ENCODE measurements at places on chromosomes 1 and 21.

DNA sequence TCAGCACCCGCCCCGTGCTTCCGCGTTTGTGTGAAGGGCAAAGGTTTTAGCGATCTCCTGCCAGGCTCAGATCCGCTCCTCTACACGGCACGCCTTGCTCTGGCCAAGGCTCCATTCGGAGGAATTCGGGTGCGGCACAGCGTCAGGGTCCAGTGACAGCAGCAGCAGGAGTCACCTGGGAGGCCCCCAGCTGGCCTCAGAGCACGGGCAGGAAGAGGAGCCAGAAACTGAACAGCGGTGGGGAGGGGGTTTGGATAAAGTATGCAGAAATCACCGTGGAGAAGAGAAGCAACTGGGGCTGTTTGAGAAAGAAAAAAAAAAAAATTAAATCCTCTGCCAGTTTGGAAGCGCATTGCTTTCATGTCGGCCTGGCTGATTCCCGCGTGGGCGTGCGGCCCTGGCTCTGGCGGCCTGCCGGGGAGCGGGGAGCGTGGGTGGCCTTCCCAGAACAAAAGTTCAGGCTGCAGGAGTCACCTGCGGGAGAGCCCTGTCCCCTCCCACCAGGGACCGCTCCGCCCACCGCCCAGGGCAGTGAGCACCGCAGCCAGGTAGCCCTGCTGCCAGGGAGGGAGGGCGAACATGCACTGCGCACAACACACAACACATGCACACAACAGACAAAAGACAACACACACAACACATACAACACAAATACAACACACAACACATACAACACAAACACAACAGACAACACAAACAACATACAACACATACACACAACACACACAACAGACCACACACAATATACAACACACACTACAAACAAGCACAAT is 107.6 kb downstream of the ETS2 start:
- no peak for DNase-seq

DNA sequence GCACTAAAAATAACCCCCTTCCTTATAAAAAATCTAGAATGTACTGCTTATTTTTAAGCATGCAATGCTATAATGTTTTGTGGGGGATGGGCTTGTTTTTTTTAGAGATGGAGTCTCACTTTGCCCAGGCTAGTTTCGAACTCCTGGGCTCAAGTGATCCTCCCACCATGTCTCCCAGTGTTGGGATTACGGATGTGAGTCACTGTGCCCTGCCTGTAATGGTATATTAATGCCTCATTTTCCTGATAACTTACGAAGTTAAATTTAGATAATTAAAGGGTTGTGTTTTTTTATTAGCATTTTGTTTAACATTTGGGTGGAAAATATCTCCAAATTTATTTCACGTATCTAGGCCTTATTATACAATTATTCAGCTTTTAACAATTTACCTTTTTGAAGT is 6.5 kb downstream of the RNF11 start:
- DNase-seq = no peak

- no peak for DNase-seq
Measured at GRCh38 chr21:37758982-37759381, 157.3 kb downstream of the KCNJ6 start.

- DNase-seq = no peak
Measured at GRCh38 chr21:41868062-41868710, 11.0 kb downstream of the PRDM15 start.

GRCh38 chr1:212691561-212692071 is 8.0 kb downstream of the BATF3 start:
- no peak for DNase-seq

- no peak for DNase-seq
Measured at GRCh38 chr1:91844862-91845528, 41.0 kb downstream of the TGFBR3 start.

- DNase-seq = no peak
Measured at GRCh38 chr1:88581703-88582102, 102.4 kb upstream of the PKN2 start.

DNA sequence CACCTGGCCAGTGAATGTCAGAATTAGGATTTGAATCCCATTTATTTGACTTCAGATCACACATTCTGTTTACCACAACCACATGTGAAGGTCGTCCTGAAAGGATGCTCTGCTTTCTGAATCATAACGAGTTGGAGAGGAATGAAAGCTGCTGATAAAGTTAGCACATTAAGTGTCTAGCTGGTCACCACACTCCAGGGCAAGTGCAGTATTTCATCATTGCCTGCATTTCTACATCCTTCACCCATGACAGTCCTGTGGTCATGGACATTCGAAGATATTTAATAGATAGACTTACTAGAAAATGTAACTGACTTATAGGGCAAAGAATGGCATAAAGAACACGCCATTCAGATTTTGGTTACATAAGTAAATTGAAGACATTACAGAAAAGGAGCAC is 52.7 kb upstream of the ST6GALNAC3 start:
- no peak for DNase-seq

DNA sequence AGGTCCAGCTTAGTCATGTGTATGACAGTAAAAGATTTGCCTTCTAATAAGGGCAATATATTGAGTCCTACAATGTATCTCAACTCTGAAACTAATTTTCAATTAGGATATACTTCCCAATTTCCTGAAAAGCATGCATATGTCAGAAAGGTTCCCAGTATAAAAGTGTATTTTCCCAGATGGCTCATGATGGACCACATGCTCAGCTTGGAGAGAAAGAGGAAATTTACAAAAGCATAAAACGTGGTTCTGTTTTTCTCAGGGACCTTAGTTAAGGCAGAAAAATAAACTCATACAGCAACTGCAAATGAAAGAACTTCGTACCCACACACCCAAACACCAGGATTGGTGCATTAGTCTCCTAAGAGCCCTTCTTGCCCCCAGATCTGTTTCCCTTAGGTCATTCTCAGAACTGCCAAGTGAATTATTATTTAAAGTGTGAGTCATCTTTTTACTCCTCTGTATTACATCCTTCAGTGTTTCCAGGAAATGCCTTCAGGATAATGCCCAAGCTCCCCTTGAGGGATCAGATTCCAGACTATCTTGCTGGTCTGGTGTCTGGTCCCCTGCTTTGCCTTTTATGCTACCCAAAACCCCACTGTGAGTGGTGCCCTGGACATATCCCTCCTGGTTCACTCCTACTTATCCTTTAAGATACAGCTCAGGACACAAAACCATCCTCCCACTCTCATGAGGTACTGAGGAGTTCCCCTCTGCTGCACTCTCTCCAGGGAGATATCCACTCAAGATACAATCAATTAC is 57.4 kb downstream of the SSX2IP start:
- DNase-seq = no peak

- no peak for DNase-seq
Measured at GRCh38 chr1:107993920-107994319, 28.9 kb upstream of the VAV3 start.

GRCh38 chr1:15400627-15401026 is 9.1 kb upstream of the EFHD2 start:
- DNase-seq = no peak

DNA sequence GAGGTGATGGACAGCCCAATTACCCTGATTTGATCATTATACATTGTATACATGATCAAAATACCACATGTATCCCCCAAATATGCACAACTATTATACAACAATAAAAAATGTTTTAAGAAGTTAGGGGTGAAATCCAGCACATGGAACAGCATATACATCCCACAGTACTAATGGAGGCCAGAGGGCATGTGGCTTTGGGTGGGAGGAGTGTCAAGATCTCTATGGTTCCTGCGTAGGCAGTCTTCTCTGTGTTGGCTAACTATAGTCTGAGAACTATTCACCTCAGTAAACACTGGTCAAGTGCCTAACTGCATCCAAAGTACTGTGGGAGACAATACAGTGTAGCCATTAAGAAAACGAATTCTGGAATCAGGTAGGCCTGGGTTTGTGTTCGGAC is 74.1 kb downstream of the GADD45A start:
- DNase-seq = no peak

DNA sequence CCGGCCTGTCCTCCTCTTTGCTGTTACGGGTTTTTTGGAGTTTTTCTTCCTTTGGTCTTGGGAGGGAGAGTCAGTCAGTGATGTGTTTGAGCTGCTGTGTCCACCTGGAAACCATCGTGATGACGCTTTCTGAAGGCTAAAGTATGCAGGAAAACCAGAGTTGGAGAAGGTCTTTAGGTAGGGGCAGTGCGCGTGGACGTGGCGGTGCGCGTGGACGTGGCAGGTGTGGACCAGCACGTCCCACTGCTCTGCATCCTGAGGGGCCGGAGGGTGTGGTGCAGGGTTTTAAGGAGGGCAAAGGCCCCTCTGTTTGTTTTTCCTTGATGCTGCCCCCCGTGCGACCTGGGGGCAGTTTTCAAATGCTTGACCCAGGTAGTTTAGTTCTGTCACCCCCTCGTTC is 29.9 kb downstream of the PRKCZ start:
- DNase-seq = no peak

DNA sequence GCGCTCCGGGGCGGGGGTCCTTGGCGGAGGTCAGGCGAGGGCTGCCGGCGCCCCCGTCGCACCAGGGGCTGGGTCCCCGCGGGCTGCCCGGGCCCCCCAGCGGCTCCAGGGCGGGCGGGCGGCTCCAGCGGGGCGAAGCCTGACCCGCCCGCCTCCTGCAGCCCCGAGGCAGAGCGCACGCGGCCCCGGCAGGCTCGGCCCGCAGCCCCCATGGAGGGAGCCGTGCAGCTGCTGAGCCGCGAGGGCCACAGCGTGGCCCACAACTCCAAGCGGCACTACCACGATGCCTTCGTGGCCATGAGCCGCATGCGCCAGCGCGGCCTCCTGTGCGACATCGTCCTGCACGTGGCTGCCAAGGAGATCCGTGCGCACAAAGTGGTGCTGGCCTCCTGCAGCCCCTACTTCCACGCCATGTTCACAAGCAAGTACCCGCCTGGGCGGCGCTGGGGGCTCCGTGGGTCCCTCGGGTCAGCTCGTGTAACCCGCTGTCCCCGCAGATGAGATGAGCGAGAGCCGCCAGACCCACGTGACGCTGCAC is 817 bp downstream of the KLHL17 start:
- DNase-seq = no peak

GRCh38 chr1:46437723-46438122 is 43.6 kb downstream of the FAAH start:
- DNase-seq = no peak

DNA sequence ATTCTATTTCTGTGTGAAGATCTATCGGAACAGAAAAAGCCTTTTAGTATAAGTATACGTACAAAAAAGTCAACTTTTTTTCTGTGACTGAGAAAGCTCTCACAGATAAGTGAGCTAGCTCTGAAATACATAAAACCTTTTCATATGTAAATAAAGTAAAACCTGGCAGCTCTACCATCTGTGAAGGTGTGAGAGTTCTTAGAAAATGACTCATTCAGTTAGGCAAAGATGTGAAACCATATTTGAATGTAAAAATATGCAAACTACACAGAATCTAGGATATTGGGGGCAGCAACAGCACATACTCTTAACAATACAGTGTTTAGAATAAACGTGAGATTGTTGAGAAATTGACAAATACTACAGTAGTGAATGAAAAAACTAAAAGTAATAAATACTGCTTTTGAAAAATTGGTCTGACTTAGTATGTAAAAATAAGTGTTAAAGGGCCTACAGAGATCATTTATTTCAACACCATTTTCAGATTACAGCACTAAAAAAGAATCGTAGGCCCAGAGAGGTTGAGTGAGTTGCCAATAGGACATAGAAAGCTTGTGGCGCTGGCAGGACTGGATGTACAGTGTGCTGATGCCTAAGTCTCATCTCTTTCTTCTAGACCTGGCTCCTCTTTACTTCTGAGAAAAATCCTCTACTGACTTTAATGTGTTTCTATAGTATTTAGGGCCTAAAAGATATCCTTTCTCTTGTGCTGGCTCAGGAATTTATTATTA is 19.8 kb downstream of the ATP6V1G3 start:
- DNase-seq = no peak

DNA sequence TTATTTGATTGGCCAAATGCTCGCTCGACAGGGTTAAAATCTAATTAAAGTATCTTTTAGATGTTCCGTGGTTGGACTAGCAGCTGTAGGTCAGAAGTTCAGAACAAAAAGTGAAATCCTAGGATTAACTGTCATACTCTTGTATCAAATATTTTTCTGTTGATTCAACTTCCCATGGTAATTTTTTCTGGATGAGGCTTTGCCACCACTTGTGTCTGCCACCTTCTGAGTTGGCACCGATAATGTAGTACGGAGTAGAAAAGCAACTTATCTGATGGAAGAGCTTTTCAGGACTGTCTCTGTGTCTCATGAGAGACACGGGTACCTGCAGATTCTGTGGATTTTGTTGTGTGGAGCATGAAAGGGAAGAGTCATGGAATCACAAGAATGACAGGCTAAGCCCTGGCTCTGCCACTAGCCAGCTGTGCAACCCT is 44.6 kb upstream of the CNN3 start:
- DNase-seq = no peak

DNA sequence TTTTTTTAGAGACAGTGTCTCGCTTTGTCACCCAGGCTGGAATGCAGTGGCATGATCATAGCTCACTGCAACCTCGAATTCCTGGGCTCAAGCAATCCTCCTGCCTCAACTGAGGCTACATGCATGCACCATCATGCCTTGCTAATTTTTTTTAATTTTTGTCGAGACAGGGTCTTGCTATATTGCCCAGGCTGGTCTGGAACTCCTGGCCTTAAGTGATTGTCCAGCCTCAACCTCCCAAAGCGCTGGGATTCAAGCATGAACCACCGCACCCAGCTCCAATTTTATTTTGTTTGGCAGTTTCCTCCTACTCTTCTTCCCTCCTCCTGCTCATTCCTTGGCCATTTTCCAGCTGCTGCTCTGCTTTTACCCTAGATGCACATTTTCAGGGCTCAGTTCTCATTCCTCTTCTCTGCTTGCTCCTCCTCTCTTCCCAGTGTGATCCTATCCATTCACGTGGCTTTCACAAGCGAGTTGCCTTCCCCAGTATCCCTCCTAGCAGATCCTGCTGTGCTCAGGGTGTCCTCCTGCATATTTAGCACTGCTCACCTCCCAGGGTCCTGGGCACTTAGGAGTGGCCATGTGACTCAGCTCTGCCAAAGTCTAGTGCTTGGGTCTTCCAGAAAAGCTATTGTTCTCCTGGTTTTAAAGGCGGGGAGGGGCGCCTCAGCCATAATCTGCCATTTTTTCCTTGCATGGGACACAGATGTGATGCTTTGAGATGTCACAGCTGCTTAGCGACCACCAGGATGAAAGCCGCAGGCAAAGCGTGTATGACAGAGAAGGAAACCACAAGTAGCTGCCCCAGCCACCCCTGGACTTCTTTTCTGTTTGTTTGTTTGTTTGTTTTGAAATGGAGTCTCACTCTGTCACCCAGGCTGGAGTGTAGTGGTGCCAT is 33.7 kb downstream of the PSEN2 start:
- DNase-seq = no peak

Measured in activated CD8-positive, alpha-beta memory T cell treated with anti-CD3 and anti-CD28 coated beads for 1 hour (primary cell).